AG09319 (cell line): ENCODE measurements at places on chromosomes 6 and 20.

DNA sequence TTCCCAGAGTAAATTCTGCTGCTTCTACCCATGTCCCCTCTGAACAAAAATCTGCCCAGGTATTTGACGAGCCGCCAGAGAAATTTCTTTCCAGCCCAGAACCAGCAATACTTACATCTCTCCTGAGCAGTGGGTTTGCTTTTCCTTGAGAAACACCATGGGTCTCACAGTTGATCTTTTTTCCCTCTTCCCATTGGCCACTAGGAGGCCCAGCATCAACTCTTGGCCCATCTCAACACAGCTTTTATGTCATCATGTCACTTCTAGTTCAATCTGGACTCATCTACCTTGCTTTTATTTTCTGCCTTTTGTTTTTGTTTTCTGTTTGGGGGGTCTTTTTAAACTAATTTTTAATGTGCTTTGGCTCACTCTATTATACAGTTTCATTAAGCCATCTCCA is 18.8 kb downstream of the MAFB start:
- no peak for DNase-seq

- DNase-seq, result no peak
These were observed 94.1 kb downstream of the DACT2 start for GRCh38 chr6:168225471-168225911.

DNA sequence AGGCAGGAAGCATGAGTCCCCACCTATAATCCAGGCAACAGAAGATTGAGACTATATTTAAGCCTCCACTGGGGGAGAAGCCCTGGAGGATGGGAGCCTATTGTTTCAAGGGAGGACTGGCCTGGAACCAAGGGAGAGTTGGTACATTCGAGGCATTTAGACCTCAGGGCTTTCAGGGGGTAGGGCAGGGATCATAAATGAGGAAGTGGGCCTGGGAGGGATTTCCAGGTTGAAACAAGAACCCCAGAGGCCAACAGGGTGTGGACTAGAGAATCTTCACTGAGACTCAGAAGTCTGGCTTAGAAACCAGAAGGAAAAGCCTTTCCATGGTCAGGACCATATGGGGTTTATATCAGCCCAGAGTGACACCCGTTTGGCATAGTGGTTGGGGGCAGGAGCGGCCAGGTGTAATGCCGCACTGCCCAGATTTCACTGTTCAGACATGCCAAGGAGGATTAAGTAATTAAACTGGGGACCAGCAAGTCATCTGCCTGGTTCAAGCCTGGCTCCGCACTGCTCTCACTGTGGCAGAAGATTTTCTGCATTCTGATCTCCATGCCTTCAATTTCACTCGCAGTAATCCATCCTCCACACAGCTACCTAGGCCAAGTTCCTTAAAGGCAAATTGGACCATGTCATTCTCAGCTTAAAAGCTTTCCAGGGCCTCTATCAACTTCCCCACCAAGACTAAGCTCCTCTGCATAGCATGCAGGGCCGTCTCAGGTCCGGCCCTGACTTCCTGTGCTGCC is 17.8 kb downstream of the LRFN2 start:
- no peak for DNase-seq

DNA sequence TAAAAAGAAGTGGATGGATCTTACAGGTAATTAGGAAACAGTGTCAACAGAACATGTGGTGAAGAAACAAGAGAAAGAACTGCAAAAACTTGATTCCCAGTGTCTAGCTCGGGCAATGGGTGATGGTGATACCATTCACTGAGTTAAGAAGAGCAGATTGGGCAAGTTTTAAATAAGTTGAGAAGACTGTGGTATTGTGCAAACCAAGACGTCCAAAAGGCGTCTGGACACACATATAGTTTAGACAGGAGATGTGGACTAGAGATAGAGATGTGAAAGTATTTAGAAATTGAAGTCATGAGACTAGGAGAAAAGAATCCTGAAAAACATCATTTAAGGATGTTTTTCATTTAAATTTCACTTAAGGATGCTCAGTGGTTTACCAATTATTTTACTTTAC is 53.9 kb downstream of the CDK19 start:
- no peak for DNase-seq

GRCh38 chr20:1474817-1475603 is 8.4 kb upstream of the NSFL1C start:
- no peak for DNase-seq

- no peak for DNase-seq
These were observed 56.0 kb upstream of the SLC22A16 start for GRCh38 chr6:110532431-110532830.

DNA sequence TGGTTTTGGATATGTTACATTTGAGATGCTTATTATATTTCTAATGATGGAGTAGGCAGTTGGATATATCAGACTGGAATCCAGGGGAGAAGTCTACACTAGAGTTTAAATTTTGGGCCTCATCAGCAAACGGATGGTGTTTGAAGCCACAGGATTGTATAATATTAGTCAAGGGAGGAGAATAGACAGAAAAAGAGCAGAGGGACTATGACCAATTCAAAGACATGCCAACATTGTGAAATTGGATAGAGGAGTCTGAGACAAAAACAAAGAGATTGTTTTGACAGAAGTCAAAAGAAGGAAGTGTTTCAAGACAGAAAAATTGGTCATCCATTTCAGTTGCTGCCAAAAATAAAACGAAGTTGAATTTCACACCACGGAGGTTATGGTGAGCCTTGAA is 66.5 kb downstream of the NOX3 start:
- no peak for DNase-seq

- DNase-seq, result peak; percentile 16
These were observed 274.7 kb downstream of the CDKAL1 start for GRCh38 chr6:20808924-20809323.

DNA sequence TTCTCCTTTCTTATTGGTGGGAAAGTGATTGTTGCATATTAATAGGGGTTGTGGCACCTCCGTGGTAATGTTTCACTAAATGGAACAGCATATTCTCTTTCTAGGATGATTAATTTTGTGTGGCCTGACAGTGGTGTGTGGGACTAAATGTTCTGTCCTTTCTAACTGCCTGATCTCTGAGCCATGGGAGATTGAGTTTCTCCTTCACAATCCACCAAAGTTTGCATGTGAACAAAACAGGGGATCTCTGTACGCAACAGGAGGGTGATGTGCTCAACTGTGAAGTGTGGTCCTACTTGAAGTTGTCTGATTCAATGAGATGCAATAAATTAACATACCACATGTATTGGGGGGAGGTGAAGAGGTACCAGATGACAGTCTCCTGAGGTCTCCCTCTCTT is 19.3 kb downstream of the BCAS1 start:
- DNase-seq, result no peak

GRCh38 chr6:85685713-85686112 is 43.0 kb upstream of the SYNCRIP start:
- no peak for DNase-seq

- no peak for DNase-seq
These were observed 15.6 kb downstream of the RAD21L1 start for GRCh38 chr20:1241456-1241855.

DNA sequence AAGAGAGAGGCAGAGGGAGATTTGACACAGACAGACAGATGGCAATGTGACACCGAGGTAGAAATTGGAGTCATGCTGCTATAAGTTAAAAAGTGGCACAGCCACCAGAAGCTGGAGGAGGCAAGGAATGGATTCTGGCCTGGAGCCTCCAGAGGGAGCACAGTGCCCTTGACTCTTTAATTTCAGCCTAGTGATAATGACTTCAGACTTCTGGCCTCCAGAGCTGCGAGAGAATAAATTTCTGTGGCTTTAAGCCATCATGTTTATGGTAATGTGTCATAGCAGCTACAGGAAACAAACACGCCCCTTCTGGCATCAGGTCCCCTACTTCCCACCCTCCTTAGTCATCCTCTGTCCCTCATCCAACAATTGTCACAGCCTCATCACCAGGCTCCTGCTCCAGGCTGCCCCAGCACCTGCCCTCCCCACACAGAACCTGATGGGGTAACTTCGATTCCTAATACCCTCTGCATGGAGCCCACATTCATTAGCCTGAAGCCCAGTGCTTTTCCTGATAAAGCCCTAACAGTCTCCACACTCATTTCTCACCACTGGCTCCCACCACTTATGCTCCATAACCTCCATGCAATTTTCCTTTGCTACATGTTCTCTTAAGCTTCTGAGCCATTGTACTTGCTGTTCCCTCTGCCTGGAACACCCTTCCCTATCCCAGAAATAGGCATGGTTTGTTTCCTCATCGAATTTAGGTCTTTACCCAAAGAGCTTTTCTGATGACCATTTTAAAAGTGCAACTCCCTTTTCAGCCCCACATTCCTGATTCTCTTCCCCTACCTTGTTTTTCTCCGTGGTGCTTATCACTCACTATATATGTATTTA is 69.7 kb upstream of the TOX2 start:
- peak; percentile 23 for DNase-seq

GRCh38 chr6:157908369-157909281 is 73.0 kb upstream of the SYNJ2 start:
- no peak for DNase-seq

DNA sequence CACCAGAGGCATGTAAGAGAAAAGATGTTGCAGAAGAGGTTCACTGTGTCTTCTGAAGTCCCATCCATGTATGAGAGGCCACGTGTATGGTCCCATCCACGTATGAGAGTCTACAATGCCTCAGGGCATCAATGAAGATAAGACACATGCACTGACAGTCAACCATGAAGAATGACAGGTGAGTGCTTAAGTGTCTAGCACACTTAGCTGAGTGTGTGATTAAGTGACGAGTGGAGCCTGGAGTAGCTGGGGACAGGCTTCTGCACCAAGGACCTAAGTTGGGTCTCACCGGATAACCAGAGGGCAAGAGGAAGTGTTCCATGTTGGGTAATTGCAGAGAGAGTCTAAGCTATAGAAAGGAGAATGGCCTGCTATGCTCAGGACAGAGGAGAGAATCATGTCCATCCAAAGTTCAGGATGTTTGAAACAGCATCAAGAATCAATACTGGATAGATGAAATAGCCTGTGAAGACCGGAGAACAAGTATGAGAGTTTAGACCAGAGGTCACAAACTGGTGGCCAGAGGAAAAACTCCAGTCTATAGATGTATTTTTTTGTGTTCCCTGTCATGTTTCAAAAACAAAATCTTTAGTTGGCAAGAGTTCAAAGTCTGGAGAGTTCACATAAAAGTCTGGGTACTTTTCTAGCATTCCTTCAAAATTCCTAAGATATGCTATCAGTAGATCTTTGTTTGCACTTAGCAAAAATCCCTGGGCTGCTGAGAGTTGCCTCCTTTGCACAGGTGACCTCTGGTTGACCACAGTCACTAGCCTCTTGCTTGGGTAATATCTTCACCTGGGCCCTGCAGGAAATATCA is 165.8 kb downstream of the KIF16B start:
- DNase-seq, result no peak

- no peak for DNase-seq
These were observed 20.4 kb downstream of the RAB44 start for GRCh38 chr6:36717871-36718540.

- DNase-seq, result no peak
These were observed 12.7 kb upstream of the BAK1 start for GRCh38 chr6:33592595-33593413.

GRCh38 chr6:3778701-3779573 is 27.4 kb upstream of the PXDC1 start:
- DNase-seq, result no peak

DNA sequence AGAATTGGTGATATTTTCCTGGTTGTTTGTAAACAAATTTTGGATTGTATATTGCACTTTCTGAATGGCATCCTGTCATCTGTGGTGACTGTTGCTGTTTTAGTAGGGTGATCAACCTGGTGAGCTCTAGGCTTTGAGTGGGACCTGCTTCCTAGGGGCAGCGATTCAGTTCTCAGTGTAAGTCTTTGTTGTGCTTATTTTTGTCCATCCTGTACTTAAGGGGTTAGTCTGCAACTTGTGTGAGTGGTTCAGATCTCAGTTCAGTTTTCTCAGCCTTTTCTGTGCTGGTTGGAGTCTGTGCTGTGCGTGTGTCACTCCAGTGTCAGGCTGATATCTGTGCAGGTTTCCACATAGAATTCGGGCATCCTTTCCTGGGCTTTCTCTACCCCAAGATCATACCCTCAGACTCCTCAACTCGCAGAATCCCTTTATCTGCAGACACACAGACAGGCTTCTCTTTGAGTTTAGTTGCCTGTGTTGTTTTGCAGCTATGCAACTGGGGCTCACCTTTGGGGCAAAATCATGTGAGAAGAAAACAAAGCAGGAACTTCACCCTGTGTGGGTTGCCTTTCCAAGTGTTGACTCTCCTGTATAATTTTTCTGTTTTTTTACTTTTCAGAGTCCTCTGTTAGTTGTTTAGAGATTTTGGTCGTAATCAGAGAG is 177.7 kb downstream of the FARS2 start:
- DNase-seq, result no peak

DNA sequence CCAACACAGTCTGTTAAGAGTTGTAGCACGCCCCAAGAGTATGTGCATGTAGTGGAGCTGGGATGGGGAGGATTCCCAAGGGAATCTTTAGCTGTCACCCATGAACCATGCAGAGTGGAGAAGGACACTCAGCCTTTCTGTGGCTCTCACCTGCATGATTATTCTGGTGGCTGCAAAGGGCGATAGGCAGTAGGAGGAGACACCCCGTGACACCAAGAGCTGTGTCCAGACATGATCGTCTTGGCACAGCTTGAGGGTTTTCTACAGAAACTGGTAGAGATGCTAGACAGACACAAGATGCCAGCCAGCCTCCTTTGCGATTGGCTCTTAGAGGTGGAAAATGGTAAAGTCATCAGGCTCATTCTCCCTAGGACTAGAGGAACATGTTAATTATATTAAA is 3.1 kb upstream of the CSE1L start:
- DNase-seq, result no peak

GRCh38 chr6:34992376-34992775 is 103.3 kb downstream of the ANKS1A start:
- no peak for DNase-seq

- no peak for DNase-seq
These were observed 40.8 kb upstream of the NXT1 start for GRCh38 chr20:23309781-23310180.

- DNase-seq, result no peak
These were observed 33.8 kb downstream of the PHACTR1 start for GRCh38 chr6:12750416-12750815.

- DNase-seq, result no peak
These were observed 87.0 kb downstream of the CDH22 start for GRCh38 chr20:46221256-46221833.

GRCh38 chr6:157464653-157465535 is 83.9 kb downstream of the ZDHHC14 start:
- no peak for DNase-seq

- DNase-seq, result no peak
These were observed 127.4 kb upstream of the FAM83B start for GRCh38 chr6:54719131-54719530.

GRCh38 chr6:37547564-37548061 is 47.9 kb upstream of the CCDC167 start:
- no peak for DNase-seq
